ENCODE measurements at places on chromosomes 13 and 19.

GRCh38 chr19:47232422-47233211, 1.6 kb upstream of the BBC3 start:
- peak; percentile 62 for DNase-seq

GRCh38 chr19:28489776-28490175, 723.2 kb downstream of the UQCRFS1 start:
- DNase-seq, result no peak

GRCh38 chr13:103238441-103238840, 172.2 kb upstream of the SLC10A2 start:
- no peak for DNase-seq

DNA sequence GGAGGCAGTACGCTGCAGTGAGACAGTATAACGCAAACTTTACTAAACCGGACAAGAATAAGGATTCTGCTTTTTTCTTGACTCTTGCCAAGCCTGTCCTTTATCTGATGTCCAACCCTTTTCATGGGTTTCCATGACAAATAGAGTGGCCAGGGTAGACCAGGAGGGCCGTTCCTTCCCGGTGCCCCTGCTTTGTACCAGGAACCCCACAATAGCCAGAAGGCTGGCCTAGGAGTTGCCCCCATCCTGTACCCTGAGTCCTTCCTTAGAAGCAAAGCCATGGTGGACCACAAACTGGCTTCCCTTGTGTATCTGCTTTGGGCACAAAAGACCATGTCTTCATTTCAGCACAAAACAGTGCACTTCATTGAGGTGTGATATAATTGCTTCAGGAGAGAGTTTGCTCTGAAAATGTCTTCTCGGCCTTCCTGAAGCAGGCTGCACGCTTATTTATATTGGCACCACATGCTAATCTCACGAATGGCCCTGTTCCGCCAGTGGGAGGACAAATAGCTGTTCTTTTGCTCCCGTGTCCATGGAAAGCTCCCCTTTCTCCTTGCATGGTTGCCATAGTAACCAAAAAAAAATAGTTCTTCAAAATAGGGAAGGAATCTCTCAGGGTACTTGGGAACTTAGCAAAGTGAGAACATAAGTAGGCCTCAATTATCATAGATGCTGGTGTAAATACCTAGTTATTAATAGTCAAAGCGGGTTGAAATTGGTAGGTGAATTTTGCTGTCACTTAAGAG, 222.1 kb downstream of the ZIC5 start:
- no peak for DNase-seq

DNA sequence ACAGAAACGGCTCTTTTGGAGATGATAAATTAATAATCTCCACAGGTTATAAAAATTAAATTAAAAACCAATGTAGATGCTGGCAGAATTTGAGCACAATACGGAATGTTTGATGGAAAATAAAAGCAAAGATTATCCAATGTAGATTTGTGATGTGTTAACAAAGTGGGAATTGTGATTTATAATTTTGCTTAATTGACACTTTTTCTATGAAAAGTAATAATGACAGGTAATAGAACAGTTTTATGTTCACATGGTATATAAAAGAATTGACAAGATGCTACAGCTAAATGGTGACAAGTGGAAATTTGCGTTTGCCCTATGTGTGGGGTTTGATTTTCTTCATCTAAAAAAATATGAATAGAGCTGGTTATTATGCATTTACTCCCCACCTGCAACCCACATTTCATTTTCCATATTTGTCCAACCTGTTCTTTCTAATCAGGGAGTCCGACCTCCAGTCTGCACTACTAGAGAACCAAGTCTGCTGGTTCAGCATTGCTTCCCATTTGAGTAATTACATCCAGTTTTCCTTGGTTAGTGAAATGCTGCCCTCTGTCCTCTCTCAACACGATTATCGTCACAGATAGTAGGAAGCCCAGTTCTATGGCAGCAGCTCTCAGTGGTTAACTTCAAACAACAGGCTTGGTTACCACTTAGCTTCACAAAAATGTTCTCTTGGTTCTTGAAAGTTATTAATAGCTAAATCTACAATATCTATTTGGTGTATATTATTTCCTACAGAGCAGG, 61.4 kb upstream of the SLITRK1 start:
- DNase-seq, result no peak

DNA sequence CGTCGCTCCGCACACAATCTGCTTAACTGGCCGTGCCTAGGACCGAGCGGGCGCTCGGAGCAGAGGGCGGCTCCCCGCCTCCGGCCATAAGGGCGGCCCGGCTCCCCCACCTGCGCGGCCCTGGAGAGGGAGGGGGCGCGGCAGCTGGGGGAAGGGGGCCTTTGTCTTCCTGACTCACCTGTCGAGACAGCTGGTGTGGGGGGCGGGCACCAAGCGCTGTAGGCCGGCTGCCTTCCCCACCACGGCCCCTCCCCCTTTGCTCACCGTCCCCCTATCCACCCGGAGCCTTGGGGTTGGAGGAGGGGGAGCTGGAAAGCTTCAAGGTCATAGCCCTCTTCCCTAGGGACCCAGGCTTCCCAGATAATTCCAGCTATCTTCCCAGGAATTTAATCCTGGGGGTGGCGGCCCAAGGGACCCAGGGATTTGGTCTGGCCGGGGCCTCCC, 1.2 kb downstream of the VASP start:
- DNase-seq, result peak; percentile 84

- DNase-seq, result no peak
Observed at GRCh38 chr13:52896827-52897659, 48.6 kb upstream of the PCDH8 start.

DNA sequence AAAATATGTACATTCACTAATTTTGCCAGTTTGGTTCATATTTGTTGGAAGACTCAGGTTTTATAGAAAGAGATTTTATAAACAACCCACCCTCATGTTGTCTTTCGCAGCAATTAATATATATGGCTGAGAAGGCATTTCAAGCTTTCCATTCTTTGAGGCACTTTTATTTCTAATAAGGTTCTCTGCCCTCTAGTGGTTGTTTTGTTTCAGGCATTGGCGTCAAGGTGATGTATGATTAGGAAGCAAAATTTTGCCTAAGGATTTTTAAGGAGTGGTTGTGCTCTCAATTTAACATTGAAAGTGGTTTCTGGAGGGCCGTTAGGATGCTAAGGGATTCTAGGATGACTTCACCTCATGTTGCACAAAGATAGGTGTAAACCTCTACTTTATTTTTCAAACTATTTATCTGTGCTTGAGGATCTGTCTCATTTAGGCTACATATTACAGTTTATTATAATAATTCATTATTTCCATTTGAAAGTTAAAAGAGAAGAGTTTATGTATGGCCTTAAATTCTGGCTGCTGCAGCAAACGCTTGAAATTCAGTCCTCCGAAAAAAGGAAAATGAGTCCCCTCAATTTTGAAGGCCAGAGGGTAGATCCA, 35.9 kb downstream of the OXGR1 start:
- DNase-seq, result no peak

- no peak for DNase-seq
Observed at GRCh38 chr19:19269952-19270694, 3.0 kb downstream of the TM6SF2 start.

- no peak for DNase-seq
Observed at GRCh38 chr19:14473978-14474578, 1.1 kb downstream of the PTGER1 start.

DNA sequence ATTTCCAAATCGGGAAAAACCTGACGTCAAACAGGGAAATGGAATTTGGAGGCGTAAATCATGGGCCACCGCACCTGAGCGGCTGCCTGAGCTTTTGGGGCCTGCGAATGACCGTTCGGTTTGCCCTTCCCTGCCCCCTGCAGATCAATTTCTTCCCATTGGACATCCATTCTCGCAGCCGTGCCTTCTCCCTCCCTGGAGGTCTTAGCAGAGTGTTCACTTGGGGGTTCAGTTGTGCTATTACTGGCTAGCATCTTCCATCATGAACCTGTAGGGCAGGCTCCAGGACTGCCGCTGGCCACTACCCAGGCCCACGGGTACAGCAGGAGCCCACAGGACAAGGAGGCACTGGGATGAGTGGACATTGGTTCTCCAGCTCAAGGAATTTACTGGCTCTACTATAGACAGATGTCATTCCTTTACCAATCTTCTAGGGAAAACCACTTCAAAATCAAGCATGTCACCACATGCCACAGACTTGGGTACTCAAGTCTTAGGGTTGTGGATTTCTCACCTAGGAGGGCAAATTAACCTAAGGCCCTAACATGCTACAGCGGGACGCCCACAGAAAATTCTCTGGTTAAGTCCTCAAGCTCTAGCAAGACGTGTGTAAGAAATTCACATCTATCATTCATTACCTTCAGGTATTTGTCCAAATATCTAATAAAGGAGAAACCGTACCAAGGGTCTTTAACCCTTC, 75.5 kb downstream of the COL4A1 start:
- no peak for DNase-seq
